ENCODE measurements at places on chromosomes 13 and 19.

DNA sequence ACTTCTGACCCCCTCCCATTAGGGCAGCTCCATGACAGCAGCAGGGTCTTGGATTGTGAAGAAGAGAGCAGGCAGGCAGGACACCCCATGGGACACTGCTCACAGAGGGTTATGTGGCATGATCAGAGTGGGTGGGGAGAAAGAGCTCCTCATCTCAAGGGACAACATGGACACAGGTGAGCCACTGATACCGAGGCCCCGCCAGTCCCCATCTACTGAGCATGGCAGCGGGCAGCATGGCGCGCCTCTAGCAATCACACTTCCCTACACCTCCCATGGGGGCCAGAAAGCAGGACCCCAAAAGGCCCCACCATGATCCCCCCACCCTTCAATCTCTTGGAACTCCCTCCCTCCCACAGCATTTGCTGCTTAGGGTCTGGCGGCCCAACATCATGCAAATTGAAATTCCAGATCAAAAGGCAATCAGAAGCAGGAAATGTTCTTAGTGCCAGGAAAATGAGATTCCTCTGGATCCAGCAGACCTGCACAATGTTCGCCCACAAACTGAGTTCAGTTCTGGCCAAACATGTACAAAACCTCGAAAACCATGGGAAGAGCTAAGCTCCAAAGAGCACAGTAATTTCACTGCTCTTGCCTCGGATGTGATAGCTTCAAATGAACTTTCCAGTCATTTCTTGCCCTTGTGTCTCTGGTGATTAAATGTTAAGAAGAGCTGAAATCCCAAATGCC is 14.8 kb downstream of the DOCK9 start:
- no peak for DNase-seq

GRCh38 chr19:34237939-34238338 is 16.4 kb upstream of the GARRE1 start:
- no peak for DNase-seq

DNA sequence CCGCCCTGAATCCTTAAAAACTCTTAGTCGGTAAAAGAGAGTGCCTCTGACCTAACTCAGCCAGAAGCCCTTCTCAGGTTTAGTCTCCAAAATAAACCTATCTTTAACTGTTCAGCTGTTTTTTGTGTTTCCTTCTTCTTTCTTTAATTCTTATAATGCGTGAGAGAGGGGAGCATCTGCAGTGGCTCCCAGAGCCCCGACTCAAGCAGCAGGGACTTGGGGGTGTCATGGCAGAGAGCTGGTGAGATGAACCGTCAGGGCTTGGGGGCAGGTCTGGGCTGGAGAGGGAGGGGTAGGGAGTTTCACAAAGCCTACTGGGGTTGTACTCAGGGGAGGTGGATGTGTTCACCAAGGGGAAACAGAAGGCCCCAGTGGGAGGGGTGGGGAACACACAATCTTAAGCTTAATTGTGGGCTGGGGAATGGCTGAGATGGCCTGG is 16.8 kb upstream of the SIGLEC6 start:
- DNase-seq: no peak

DNA sequence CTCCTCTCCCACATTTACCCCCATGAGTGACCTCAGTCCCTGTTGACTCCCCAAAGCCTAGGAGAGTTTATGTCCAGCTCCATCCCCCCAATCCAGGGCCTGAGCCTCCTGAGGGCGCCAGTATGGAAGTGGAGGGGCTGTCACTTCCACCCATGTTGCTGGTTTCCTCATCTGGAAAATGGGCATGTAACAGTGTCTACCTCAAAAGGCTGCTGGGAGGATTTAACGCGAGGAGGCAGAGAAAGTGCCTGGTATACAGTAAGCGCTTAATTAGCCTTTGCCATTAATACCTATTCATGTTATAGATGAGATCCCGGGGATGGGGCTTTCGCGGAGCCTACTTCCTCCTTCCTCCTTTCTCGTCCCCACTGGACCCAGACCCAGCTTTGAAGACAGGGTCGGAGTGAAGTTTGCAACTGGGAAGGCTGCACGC is 476 bp downstream of the TYK2 start:
- DNase-seq: no peak

GRCh38 chr19:29752450-29753025 is 37.5 kb upstream of the C19orf12 start:
- no peak for DNase-seq

- no peak for DNase-seq
These were observed 107.0 kb downstream of the SIPA1L3 start for GRCh38 chr19:38013913-38014580.

GRCh38 chr13:42334329-42334706 is 62.4 kb downstream of the AKAP11 start:
- no peak for DNase-seq
